ENCODE measurements at places on chromosomes 16 and 17. TPM values are rescaled to one million over a fixed set of nuclear protein-coding genes. Genes with fewer than 3 reads are reported as not detected.

The SCNN1G gene
- 0.33 TPM for total RNA-seq

The SMIM36 gene
- total RNA-seq, result not detected

The USP36 gene
- 36.9 TPM for total RNA-seq

The TBC1D3B gene
- 0.86 TPM for total RNA-seq

The CCL5 gene
- total RNA-seq, result 0.65 TPM

The CDT1 gene
- total RNA-seq, result 12.1 TPM

The SALL1 gene
- not detected for total RNA-seq

The ZNF263 gene
- 46.0 TPM for total RNA-seq

The HOXB1 gene
- total RNA-seq, result not detected

The PRSS21 gene
- 1.2 TPM for total RNA-seq

The BCO1 gene
- total RNA-seq, result 0.19 TPM

The KCNJ16 gene
- 0.57 TPM for total RNA-seq

The ATP6V0A1 gene
- total RNA-seq, result 32.6 TPM

The C17orf78 gene
- not detected for total RNA-seq

The APOBR gene
- total RNA-seq, result not detected

The TBX2 gene
- total RNA-seq, result 0.29 TPM

The NOXO1 gene
- total RNA-seq, result not detected

The ZNF785 gene
- total RNA-seq, result 12.7 TPM

The YPEL3 gene
- 16.8 TPM for total RNA-seq

The P2RX1 gene
- total RNA-seq, result not detected

The SUPT4H1 gene
- 44.8 TPM for total RNA-seq

The CDRT15 gene
- not detected for total RNA-seq

The STX1B gene
- 0.33 TPM for total RNA-seq

The HBQ1 gene
- 1.1 TPM for total RNA-seq

The VPS35L gene
- total RNA-seq, result 54.5 TPM

The HDAC5 gene
- total RNA-seq, result 25.4 TPM

The KRT27 gene
- not detected for total RNA-seq

The SOST gene
- not detected for total RNA-seq

The NPIPA8 gene
- 0.19 TPM for total RNA-seq

The TOP2A gene
- total RNA-seq, result 61.5 TPM

The TBC1D3 gene
- not detected for total RNA-seq

The TVP23C gene
- 31.7 TPM for total RNA-seq

The PRR35 gene
- not detected for total RNA-seq

The CTRB1 gene
- not detected for total RNA-seq

The ABCA9 gene
- total RNA-seq, result 8.5 TPM

The CDC27 gene
- 118 TPM for total RNA-seq

The SLC9A5 gene
- total RNA-seq, result 0.86 TPM

The SBK1 gene
- total RNA-seq, result 0.10 TPM

The AURKB gene
- 17.6 TPM for total RNA-seq

The SLC52A1 gene
- total RNA-seq, result 0.33 TPM

The SPATA32 gene
- not detected for total RNA-seq

The NPIPA5 gene
- total RNA-seq, result 2.4 TPM

The CDRT4 gene
- total RNA-seq, result 4.6 TPM

The RHBDL3 gene
- not detected for total RNA-seq

The KAT7 gene
- 51.2 TPM for total RNA-seq

The RUSF1 gene
- total RNA-seq, result 32.6 TPM

The IKZF3 gene
- total RNA-seq, result not detected

The WFIKKN1 gene
- under 0.01 TPM for total RNA-seq

The BRD7 gene
- 43.3 TPM for total RNA-seq

The MRPL38 gene
- total RNA-seq, result 42.8 TPM

The TBC1D26 gene
- total RNA-seq, result not detected

The JPH3 gene
- 0.48 TPM for total RNA-seq

The ARHGAP44 gene
- 0.76 TPM for total RNA-seq

The ICAM2 gene
- 806 TPM for total RNA-seq

The MNT gene
- total RNA-seq, result 8.2 TPM

The HSF4 gene
- total RNA-seq, result 1.3 TPM
